NCI-H774 (cell line): ENCODE measurements at places on chromosomes 2 and 18.

GRCh38 chr2:85151026-85151425 is 17.8 kb downstream of the TCF7L1 start:
- DNase-seq = no peak

DNA sequence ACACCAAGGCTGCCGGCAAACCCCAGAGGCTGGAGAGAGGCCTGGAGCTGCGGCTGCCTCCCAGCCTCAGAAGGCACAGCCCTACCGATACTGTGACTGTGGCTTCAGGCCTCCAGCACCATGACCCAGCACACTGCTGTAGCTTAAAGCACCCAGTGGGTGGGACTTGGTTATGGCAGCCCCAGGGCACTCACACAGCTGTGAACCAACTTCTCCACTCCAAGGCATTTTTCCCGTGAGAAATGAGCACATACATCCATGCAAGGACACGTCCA is 199.5 kb downstream of the NDUFA10 start:
- DNase-seq = no peak

- no peak for DNase-seq
Measured at GRCh38 chr18:32276256-32276655, 86.4 kb downstream of the MEP1B start.

GRCh38 chr18:35345460-35345921 is 1.3 kb upstream of the ZNF24 start:
- DNase-seq = peak; percentile 84

GRCh38 chr2:135786823-135787222 is 45.2 kb downstream of the UBXN4 start:
- DNase-seq = no peak

- DNase-seq = no peak
Measured at GRCh38 chr18:13572148-13572547, 154.2 kb downstream of the FAM210A start.

DNA sequence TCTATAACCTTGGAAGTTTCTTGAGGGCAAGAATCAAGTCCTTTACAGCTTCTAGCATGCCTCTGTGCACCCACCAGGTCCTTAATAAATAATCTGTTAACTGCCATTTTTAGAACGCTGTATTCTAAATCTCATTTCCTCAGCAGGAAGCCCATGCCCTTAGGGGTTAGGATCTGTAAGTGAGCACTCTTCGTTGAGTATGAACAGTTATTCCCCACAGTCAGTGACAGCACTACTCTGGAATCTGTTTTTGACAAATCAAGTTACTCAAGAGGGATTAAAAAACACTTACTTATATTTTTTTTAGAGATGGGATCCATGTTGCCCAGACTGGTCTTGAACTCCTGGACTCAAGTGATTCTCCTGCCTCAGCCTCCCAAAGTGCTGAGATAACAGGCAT is 14.6 kb downstream of the PAIP2B start:
- no peak for DNase-seq

GRCh38 chr2:65159906-65160305 is 30.0 kb upstream of the RAB1A start:
- no peak for DNase-seq

DNA sequence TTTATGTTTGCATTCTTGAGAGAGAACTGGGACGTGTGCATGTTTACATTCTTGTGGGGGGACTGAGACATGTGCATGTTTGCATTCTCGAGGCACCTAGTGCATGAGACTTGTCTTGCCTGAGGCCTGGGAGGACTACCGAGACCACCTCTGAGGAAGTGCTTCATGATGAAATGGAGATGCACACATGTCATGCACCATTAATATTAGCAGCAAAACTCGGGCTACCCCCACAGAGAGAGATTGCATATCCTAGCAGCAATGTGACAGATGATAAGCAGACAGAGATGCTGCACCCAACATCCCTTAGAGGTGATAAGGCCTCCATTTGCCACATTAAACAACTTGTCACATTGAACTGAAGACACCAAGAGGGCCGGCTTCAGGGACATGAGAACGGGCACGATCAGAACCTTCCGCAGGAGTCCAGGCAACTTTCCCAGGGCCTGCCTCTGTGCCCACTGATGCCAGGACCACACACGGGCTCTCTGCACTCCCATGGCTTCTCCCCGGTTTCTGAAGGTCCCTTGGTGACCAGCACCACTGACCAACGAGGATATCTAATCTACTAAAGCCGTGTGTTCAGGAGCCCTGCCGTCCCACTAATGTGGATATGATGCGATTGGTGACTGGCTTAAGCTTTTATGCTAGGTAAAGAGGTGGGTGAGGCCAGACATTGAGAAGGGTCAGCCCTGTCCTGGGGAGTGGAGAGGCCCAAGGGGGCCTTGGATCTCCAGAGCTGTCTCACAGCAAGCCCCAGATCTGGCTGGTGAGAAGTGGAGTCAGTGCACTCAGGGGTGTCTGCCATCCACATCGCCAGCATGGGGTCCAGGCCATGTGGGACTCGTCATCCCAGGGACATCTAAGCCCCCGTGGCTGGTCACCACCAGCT is 208.3 kb downstream of the NDUFA10 start:
- DNase-seq = no peak

GRCh38 chr2:80153151-80153550 is 151.4 kb downstream of the LRRTM1 start:
- DNase-seq = no peak

- DNase-seq = no peak
Measured at GRCh38 chr2:73156539-73157124, 43.9 kb upstream of the RAB11FIP5 start.

DNA sequence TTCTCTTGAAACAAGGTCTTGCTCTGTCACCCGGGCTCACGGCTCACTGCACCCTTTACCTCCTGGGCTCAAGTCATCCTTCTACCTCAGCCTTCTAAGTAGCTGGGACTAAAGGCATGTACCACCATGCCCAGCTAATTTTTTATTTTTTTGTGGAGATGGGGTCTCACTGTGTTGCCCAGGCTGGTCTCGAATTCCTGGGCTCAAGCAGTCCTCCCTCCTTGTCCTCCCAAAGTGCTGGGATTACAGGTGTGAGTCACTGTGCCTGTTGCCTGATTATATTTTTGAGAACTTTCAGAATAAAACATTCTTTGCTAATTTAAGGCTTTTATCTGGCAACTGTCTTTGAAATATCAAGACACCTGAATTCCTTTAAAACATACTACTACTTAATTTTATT is 47.9 kb downstream of the BIRC6 start:
- DNase-seq = no peak

- DNase-seq = peak; percentile 44
Measured at GRCh38 chr2:63721082-63721424, 120.6 kb upstream of the UGP2 start.
